ENCODE measurements at places on chromosomes 12 and 14.
A peak's percentile ranks its signal among the peaks of the same experiment; 100 is the strongest.

DNA sequence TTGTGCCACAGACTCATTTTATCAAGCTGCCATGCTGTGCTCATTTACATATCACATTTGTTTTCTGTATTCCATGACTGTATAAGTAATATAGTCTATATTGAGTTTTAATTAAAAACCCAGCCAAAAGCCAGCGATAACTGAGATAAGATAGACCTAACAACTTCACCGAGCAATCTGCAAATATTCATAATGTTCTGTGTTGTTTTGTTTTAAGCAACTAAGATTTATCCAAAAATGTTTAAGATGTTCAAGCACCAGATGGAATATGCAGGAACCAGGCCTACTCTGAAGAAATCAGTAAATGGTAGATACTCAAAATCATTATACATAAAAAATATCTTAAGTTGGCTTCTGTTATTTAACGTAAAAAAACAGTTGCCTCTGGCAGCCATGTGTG, 295.3 kb downstream of the ITPR2 start:
- DNase-seq, result no peak

- no peak for DNase-seq
These were observed 18.9 kb downstream of the PLEKHH1 start for GRCh38 chr14:67551940-67552339.

GRCh38 chr12:71536279-71536938, 96.8 kb downstream of the LGR5 start:
- no peak for DNase-seq

DNA sequence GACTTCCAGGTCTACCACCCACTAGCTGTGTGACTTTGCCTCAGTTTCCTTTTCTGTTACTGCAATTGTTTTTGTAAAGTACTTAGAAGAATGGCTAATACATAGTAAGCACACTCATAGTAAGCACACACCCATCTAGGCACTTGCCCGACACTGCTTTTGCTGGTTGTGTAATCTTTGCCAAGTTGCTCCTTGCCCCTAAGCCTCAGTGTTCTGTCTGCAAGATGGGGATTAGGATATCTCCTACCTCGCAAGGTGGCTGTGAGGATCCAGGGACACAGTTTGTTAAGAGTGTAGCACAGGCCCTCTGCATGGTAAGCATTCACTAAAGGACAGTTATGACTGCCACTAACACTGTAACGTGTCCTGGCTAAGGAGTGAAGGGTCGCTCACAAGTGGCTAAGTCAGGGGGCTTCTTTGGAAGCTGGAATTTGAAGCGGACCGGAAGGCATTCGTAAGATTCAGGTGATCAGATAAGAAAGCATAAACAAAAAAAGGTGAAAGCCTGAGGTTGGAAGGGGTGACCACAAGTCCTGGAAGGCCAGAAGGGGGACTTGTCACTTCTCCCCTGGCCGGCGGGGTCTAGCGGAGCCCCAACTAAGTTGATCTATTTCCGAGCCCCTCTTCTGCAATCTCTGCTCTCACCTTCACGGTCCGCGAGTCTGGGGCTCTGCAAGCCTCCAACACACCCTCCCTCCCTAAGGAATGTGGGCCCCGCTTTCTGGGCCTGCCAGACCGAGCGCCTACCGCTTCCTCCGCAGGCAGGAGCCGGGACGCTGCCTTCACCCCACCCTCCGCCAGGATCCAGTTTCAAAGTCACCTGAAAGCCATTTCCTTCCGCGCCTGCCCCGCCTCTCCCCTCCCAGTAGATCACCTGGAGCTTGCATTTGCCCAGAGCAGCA, 1.5 kb upstream of the PLEKHG3 start:
- DNase-seq, result no peak

- DNase-seq, result no peak
These were observed 11.6 kb downstream of the SETD3 start for GRCh38 chr14:99468836-99469592.

- peak; percentile 18 for DNase-seq
These were observed 584 bp upstream of the NEDD1 start for GRCh38 chr12:96906498-96906848.

DNA sequence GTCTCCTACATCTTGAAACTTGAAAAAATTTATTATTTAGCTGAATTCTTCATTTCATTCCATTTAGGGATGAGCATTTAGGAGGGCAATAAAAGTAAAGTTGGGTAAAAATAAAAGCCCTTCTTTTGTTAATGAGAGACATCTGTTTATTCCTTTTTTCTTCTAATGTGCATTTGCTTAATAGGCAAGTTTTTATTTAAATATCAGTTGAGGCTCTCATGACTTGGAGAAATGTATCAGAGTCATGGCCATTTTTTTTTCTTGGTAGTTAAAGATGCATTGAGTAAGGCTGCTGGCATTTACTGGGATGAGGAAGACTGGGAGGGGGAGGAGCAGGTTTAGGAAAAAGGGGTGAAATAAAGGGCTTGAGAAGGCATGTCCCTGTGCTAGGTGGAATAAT, 609.9 kb upstream of the TMEM132C start:
- no peak for DNase-seq

GRCh38 chr12:30707613-30708342, 12.1 kb upstream of the IPO8 start:
- no peak for DNase-seq

DNA sequence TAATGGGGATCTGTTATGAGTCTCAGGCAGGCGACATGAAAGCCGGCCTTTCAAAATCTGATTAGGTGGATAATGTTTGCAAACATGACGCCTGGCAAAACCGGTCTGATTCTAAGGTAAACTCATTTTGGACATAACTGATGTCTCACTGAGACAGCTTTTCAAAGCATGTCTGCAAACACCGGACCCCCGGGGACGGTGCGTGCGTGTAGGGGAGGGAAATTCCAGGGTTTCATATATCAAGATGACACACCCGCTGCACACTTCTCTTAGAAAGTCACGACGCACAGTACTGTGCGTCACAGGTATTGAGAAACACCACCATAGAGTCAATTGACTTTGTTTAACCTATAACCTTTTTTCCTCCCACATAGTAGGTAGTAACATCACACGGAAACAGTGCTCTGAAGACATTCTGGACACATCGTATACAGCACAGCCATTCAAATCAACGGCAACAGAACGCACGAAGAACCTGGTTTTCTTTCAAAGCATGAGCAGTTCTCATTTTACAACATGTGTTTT, 43.9 kb upstream of the TESC start:
- no peak for DNase-seq

Measured in T-helper 2 cell treated with Interferon-gamma antibody and Interleukin-4, amounts not matched to agents 5 μg/mL and 100 μg/mL, for 36 hours (primary cell).